PC-3 (cell line): ENCODE measurements at places on chromosomes 3 and 15.

GRCh38 chr3:46162975-46163555 is 45.0 kb downstream of the CCR1 start:
- peak; percentile 92 for DNase-seq

- DNase-seq: peak; percentile 86
These were observed 4.9 kb upstream of the ALAS1 start for GRCh38 chr3:52193065-52193464.

- no peak for DNase-seq
These were observed 25.1 kb downstream of the ADCY5 start for GRCh38 chr3:123423806-123424205.

DNA sequence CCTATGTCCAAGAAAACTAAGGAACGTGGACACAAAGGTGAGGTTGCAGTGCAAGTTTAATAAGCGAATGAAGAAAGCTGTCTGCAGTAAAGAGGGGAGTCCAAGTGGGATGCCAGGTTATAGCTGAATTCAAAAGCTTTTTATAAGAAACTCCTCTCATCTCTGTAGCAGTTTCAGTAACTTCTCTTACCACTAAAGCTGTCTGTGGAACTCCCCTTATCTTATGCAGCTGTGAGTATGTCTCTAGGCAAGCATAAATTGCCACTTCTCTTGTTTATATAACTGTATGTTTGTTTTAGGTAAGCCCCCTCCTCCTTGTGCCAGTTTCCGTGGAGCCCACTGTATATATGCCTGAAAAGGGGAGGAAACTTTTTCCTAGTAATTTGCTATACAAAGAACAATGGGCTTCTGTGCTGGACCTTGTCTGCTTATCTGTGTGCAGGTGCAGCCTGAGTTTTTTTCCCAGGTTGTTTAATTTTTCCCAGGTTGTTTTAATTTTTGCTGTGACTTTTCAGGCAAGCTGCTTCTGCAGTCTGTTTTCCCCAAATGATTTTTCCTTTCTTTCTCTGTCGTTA is 875.1 kb upstream of the EPHA6 start:
- no peak for DNase-seq

GRCh38 chr3:119912220-119912619 is 130.3 kb downstream of the NR1I2 start:
- peak; percentile 44 for DNase-seq

DNA sequence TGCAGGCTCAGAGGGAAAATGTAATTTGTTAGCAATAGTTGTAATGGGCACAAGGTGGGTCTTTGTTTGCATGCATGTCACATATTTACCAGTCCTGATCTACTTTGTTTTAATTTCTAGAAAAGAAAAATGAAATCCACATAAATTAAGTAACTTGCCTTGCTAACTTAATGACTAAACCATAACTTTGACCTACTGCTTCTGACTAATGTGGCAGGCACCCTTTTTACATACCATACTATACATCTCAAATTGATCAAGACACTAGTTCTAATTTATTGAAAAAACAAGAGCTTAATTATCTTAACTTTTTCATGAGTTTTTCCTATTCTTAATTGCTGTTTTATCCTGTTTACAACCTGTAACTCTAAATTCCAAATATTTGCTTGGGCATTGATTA is 93.2 kb downstream of the ATP11B start:
- peak; percentile 57 for DNase-seq

- peak; percentile 59 for DNase-seq
These were observed 4.6 kb downstream of the BCL6 start for GRCh38 chr3:187740421-187741399.

- DNase-seq: no peak
These were observed 60.8 kb downstream of the ATP13A5 start for GRCh38 chr3:193317682-193318300.

DNA sequence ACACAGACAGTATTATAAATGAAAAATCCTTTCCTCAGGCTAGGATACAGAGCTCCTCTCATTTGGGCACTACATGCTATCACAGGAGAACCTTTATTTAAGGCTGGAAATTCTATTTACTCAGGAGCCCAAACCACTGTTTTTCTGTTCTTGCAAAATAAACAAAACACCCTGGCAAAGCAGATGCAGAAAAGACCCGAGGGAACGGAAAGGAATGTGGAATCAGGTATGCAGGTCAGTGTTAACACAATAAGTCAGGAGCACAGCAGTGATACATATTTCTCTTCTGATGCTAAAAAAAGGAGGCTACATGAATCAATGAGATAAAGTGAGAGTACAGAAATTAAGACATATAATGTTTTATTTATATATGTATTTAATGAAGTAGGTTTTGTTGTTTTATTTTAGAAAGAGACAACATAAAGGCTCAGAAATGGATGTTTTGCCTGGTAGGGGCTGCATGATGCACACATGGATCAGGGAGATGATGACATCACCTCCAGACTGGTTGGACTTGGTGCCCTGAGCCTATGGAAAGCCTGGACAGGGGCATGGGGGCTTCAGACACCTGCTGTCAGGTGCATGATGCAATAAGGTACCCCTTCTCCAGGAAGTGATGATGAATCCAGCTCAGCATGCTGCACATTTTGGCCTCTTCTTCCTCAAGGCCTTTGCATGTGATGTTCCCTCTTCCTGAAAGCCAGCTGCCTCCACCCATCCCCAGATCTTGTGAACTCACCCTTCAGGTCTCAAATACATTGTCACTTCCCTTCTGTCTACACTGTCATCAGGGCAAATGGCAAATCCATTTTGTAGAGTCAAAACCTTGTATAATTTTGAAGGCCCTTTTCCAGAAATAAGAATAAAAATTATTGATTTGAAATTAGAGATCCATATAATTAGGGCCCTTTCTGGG is 19.1 kb upstream of the RBP1 start:
- DNase-seq: peak; percentile 18

GRCh38 chr3:94862703-94863102 is 799.8 kb downstream of the NSUN3 start:
- DNase-seq: peak; percentile 59

GRCh38 chr15:35934383-35935049 is 388.6 kb upstream of the DPH6 start:
- DNase-seq: no peak

DNA sequence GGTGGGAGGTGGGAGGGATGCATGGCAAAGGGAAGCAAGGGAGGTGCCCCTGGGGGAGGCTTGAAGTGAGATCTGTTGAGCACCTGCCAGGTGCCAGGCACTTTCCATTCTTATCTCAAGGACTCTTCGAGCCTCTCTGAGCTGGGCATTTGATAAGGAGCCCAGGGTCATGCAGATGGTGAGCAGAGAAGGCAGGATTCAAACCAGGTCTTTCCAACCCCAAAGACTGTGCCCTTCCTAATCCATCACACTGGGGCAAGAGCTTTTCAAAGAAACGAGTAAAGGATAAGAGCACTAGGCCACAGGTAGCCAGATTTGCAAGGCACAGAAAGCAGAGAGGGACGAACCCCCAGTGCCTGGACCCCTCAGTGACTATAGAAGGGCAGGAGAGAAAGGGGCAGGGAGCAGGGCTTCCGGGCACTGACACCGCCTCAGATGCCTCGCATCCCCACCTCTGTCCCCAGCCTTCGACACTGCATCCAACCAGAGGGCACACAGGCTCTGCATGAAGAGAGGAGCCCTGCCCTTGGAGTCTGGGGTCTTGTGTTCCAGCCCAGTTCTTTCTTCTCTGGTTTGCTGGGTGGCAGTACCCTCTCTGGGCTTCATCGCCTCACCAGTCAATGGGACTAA is 21.0 kb downstream of the IGDCC4 start:
- no peak for DNase-seq

GRCh38 chr3:53523346-53523745 is 28.9 kb downstream of the CACNA1D start:
- DNase-seq: no peak

GRCh38 chr15:67945951-67946700 is 106.3 kb upstream of the RNU6-1 start:
- peak; percentile 63 for DNase-seq

- no peak for DNase-seq
These were observed 57.1 kb downstream of the SLC7A14 start for GRCh38 chr3:170528726-170529125.

GRCh38 chr15:90154861-90155626 is 46.1 kb upstream of the SEMA4B start:
- peak; percentile 97 for DNase-seq

DNA sequence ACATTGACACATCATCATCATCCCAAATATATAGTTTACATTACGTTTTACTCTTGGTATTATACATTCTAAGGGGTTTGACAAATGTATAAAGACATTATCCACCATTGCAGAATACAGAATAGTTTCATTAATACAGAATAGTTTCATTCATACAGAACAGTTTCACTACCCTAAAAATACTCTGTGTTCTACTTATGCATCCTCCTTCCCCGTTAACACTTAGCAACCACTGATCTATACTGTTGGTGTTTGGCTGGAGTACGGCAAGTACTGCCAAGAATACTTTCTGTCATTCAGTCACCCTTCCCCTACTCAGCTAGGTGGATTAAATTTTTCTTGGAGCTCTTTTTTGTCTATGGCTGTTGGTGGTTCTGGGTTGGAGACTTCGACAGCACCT is 33.4 kb downstream of the LEKR1 start:
- DNase-seq: no peak

GRCh38 chr3:52773361-52774065 is 2.8 kb upstream of the NEK4 start:
- no peak for DNase-seq

DNA sequence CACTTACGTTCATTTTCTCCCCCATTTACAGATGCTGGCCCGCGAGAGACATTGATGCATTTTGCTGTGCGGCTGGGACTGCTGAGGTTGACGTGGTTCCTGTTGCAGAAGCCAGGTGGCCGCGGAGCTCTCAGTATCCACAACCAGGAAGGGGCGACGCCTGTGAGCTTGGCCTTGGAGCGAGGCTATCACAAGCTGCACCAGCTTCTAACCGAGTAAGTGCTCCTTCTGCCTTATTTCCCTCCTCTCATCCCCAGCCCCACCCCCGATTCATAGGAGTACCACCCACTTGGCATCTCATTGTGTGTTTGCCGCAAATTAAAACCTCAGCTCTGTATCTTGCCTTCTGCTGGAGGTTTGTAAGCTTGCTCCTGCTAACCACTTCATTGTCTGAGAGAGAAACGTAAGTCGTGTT is 163.3 kb downstream of the AKAP13 start:
- DNase-seq: no peak

GRCh38 chr15:99096173-99096893 is 8.5 kb upstream of the SYNM start:
- no peak for DNase-seq

DNA sequence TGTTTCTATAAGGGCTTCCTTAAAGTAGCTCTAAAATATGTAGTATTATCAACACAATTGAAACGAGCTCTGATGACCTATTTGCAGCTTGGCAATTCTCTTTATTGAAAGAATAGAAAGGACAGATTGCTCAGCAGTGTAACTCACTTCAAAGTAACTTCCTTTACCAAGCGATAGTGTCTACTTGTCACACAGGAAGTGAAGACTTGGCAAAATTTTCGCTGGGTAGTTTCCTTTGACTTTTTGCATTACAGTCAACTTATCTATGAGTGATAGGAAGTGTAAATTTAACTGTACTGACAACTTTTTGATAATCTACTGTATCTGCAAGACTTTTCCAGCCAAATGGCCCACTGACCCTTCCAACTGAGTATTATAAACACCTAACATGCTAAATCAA is 22.8 kb downstream of the SLC9A9 start:
- no peak for DNase-seq

GRCh38 chr15:89328398-89329254 is 6.0 kb downstream of the POLG start:
- no peak for DNase-seq

- DNase-seq: peak; percentile 61
These were observed 148.6 kb downstream of the MEIS2 start for GRCh38 chr15:36951731-36952247.

DNA sequence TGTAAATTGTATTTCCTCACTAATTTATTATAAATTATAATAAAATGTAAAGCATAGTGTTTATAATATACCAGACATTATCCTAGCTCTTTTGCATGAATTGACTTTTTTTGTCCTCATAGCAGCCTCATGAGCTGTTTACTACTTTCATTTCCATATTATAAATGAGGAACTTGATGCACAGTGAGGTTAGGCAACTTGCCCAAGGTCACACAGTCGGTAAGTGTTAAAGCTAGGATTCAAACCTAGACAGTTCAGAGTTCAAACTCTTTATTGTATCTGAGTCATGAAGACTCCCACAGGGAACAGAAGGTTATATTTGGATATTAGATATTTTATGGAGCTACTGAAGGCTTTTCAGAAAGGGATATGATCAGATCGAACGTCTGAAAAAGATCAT is 322.2 kb upstream of the SATB1 start:
- DNase-seq: no peak

DNA sequence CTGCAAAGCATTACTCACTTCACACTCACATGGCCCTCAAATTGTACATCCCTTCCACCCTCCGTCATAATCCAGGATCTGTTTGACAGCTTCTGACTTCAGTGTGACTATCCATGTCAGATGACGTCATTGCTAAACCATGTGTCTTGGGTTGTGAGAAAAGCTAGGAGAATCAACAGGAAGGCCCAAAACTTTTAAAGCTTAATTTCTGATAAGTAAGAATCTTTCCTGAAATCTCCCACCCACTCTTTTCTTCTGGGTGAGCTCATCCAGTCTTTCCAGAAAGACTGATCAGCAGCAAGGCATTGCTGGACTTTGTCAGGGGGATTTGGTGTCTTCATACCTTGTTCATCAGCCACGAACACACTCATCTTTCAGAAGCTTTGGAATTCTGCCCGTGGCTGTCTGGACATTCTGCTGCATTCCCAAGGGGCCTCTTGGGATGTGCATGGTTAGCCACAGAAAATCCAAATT is 11.5 kb upstream of the LMCD1 start:
- peak; percentile 61 for DNase-seq

DNA sequence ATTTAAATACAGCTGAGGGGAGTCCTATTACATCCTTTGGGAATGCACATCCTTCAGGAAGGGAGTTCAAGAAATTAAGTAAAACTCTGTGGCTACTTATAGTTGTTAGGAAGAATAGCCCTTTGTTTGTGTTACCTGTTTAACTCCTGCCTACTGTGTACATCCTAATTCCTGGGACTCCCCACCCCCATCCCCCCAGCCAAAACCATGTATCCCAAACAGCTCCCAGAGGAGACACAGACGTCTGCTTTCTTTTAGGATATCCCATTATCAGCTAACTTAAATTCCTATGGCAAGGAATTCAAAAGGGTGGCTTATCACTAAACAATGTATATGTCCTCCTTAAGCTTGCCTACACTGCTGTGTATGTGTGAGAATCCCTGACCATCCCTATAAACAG is 581.7 kb downstream of the DIPK2A start:
- DNase-seq: no peak

- DNase-seq: no peak
These were observed 32.9 kb downstream of the MEGF11 start for GRCh38 chr15:66220601-66221000.

DNA sequence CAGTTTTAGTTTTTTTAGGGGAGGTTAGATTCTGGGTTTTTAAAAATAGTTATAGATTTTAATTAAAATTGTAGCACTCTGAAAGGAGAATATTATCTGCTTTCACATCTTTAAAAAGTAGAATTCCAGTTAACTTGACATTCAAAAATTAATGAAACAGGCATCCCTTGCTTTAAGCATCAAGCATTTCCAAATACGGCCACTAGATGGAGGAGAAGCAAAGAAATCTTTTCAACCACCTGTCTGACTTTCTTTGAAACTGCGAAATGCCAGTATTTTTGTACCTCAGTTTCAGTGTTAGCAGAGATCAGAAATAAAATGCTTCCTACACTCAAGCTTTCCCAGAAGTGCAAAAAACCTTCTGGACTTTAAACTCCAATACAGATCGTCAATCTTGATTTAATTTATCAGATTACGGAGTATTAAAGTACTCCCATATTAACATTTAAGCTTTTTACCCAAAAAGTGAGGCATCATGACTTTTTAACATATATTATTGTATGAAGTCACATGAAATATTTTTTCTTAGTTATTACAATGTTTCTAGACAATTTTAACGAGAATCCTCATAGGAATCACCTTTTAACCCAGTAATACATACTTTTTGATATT is 153.3 kb downstream of the P3H2 start:
- DNase-seq: peak; percentile 85
